Activated CD4-positive, alpha-beta T cell treated with anti-CD3 and anti-CD28 coated beads, Interleukin-2, Interleukin-4, amounts not matched to agents 100 ng/mL and 50 ng/mL, durations not matched to agents 16 hours and 8 hours (primary cell): ENCODE measurements at places on chromosomes 4 and X.

DNA sequence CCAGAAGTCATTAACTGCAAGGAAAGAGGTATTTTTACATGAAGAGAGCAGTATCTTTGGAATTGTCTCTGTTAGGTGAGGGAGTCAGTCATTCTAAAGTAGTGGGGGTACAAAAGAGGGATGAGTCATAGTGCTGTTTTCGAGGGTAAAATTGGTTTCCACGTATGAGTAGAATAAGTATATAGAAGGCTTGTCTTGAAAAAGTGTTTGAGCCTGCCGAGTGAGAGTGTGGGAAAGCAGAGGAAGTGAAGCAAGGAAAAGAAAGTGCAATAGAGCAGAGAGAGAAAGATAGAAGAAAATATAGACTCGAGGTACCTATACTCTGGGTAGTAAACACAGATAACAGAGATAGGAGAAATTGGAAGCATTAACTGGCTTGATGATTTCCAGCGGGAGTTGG, 696.4 kb downstream of the DMD start:
- DNase-seq: peak; percentile 1

GRCh38 chr4:185504098-185505047, 30.9 kb downstream of the PDLIM3 start:
- no peak for DNase-seq

- DNase-seq: no peak
These were observed 153.7 kb upstream of the FGF16 start for GRCh38 chrX:77293331-77293995.

DNA sequence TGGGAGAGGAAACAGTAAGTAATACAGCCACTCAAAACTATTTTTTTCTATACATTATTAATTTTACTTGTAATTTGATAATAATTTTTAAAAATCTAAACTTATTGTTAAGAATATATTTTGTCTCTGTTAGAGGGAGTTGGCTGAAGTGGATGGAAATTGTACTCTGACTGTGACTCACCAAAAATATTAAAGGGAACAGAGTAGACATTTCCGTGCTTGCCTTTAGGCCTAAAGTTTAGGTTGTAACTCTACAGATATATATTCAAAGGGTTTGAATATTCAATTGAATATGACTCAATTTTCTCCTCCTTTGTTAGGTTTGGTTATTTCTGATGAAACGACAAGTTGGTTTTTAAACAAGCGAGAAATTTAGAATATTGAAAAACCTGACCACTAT, 128.3 kb upstream of the PITX2 start:
- no peak for DNase-seq

- no peak for DNase-seq
These were observed 59.7 kb upstream of the BCOR start for GRCh38 chrX:40157228-40158035.

GRCh38 chr4:165199722-165200121, 7.6 kb upstream of the KLHL2 start:
- DNase-seq: no peak

DNA sequence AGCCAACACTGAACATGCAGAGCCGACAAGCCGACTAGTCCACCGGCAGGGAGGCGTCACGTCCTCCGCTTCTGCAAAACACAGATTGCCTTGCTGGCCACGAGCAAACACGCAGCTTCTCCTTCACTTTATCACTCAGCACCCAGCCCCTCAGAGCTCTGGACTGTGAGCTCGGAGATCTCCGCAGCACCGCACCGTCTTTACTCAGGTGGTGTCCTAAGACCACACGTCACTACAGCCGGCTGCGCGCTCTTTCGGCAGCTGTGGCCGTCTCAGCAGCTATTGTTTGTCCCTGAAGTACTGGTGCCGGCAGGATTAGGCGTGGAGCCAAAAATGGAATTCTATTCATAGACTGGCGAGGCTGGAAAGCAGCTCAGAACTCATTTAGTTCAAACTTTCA, 72.0 kb downstream of the FAT1 start:
- no peak for DNase-seq

- DNase-seq: no peak
These were observed at the start of gene MAGIX for GRCh38 chrX:49162620-49163019. Gene MAGIX, plus strand, starts transcription at chrX:49162758. Its CDS starts 132 bp downstream, at chrX:49162890.

- DNase-seq: no peak
These were observed 33.2 kb downstream of the RELL1 start for GRCh38 chr4:37652747-37653527.

- no peak for DNase-seq
These were observed 18.3 kb downstream of the NLGN3 start for GRCh38 chrX:71162981-71163380.

DNA sequence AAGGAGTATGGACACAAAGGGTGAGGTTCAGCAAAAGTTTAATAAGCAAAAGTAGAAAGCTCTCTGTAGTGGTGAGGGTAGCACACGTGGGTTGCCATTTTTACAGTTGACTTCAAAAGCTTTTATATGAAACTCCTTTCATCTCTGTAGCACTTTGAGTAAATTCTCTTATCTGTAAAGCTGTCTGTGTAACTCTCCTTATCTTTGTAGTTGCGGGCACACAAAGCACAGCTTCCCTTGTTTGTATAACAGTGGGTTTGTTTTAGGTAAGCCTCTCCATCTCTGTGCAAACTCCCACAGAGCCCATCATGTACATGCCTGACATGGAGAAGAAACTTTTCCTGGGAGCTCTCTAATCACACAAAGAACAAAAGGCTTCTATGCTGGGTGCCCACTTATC, 325.9 kb upstream of the PABPC5 start:
- DNase-seq: no peak

- peak; percentile 54 for DNase-seq
These were observed 266.8 kb downstream of the C4orf33 start for GRCh38 chr4:129362691-129363274.

GRCh38 chr4:99165978-99166377, 21.9 kb upstream of the ADH4 start:
- no peak for DNase-seq
